ENCODE measurements at places on chromosomes 6 and 20.

DNA sequence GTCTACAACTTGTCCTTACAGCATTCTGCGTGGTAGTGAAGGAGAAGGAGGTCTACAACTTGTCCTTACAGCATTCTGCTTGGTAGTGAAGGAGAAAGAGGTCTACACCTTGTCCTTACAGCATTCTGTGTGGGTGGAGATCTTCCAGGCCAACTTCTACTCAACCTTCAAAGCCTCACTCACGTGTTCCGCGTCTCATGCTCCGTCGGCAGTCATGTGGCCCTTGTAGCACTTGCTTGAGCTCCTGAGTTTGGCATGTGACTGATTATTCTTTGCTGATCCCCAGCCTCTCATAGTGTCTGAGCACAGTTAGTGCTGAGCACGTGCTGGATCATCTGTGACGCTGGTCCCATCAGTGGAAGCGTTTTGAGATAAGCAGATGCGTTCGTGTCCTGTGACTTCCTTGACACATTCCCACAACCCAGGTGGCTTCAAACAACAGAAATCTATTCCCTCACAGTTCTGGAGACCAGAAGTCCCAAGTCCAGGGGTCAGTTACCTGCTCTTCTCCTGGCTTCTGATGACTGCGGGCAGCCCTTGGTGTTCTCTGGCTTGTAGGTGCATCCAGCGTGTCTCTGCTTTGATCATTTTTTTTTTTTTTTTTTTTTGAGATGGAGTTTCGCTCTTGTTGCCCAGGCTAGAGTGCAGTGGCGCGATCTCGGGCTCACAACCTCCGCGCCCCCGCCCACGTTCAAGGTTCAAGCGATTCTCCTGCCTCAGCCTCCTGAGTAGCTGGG lies 2.6 kb downstream of the SS18L1 start:
- no peak for DNase-seq

- DNase-seq: no peak
These were observed 48.3 kb upstream of the RNF24 start for GRCh38 chr20:4063631-4064030.

DNA sequence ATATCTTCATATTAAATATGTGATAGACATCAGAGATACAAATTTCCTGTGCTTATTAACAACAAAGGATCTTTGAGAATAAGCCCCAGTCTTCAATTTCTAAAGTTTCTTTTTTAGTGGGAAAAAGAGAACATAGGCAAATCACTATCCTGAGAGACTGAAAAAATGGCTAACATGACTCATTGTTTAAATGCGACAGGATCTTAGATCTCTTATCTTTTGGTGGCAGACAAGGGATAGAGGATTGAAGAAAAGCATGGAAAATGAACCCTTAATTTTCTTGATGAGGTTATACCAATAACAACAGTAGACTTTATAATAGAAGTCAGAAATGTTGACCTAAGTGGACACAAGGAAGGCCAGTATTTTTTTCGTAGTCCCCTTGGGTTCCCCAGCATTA lies 178.6 kb upstream of the MAP3K7 start:
- DNase-seq: no peak

DNA sequence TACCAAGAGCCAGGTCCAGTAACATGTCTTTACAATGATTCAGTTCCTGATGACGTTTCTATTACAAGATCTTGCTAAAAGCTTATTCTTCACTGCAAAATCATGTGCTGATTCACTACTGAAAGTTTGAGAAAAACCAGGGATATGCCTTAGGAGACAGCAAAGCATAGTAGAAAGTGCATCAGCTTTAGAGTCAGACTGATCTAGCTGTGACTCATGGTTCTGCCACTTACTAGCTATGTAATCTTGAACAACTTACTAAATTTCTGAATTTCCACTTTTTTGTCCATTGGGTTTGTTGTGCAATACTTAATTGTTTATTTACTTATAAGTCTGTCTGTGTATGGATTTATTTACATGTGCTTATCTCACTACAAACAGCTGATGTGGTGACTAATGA lies 198.5 kb upstream of the RSPO3 start:
- no peak for DNase-seq

DNA sequence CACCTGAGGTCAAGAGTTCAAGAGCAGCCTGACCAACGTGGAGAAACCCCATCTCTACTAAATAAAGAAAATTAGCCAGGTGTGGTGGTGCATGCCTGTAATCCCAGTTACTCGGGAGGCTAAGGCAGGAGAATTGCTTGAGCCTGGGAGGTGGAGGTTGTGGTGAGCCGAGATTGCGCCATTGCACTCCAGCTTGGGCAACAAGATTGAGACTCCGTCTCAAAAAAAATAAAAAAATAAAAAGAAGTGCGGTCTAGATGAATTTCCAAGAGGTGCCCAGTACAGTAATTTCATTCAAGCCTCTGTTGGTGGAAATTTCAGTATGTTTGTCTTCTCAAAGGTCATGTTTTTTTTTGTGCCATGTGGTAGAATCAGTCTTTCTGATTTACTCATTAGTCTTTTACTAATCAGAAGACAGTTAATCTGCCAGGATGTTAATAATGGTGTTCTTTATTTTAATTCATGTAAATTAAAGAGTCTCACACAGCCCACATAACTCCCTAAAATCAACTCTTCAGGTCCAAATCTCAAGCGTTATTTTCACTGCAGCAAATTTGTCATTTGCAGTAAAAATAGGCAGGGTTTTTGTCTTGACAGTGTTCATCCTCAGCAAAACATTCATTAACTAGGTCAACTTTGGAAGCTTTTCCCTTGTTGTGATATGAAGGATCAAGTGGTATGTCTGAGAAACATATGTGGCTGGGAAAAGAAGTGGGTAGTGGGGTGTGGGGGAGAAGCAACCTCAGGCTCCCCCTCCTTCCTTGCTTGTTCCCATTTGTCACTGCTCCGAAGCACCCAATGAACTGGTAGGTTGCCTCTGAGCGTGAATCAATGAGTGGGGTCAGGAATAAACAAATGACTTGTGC lies 13.3 kb downstream of the TP53INP2 start:
- no peak for DNase-seq

DNA sequence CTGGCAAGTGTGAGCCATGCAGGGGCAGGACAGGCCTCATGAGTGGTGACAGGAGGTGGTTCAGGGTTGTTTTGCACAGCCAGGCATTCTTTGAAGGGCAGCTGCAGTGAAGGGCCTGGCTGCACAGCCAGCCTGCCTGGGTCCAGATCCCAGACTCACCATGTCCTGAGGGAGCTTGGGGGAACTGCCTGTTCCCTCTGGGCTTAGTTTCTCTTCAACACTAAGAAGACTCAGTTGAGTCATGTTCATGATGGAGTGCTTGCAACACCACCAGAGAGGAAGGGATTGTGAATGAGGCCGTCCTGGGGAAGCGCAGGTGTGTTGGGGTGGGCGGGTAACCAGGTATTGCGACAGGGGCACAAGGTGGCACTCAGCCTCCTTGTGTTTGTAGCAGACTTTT lies 102.4 kb downstream of the CDH26 start:
- no peak for DNase-seq

DNA sequence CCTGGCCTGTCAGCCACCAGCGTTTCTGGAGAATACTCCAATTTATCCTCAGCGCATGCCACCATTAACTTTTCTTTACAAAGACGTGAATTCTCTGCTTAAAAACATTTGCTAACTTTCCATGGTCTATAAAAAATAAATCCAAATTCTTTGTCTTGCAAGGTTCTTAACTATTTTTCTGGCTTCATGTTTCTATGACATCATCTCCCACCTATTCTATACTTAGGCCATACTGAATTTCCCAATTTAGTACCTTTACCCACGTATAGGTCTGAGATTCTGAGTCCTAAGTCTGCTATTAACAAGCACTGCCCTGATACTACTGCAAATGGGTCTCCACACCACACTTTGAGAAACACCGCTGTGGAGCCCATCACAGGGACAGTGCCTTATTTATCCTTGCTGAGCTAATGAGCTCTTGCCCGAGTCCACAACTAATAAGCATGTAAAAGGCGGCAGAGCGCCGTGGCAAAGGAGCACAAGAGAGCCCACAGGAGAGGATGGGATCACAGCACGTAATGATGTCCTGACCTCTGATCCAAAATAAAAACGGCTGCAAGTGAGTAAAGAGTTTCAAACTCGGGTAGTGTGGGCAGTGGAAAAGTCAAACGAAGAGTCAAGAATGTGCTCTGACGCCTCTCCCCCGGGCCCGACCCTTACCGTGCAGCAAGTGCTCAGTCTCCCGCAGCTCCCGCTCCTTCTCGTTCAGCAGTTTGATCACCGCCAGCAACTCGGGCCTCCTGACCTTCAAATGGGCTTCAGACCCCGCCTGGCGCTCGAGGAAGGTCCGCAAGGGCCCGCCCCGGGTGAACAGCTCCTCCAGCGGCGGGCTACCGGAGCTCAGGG lies 519 bp downstream of the MTRF1L start:
- no peak for DNase-seq

DNA sequence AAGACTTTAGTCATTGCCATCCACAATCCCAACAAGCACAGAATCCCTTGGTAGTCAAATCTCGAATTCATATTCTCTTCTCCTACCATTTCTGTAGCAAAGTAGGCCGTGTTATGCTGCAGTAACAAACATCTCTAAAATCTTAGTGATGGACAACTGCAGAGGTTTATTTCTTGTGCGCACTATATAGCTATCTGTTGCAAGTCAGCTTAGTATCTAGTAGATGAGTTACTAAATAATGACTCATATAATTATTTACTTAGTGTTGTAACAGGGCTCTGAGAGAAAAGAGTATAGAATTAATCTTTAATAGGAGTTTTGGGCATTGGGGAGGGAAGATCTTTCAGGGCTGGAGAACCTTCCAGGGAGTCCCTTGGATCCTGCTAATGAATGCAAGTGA lies 73.3 kb downstream of the CAP2 start:
- DNase-seq: no peak

DNA sequence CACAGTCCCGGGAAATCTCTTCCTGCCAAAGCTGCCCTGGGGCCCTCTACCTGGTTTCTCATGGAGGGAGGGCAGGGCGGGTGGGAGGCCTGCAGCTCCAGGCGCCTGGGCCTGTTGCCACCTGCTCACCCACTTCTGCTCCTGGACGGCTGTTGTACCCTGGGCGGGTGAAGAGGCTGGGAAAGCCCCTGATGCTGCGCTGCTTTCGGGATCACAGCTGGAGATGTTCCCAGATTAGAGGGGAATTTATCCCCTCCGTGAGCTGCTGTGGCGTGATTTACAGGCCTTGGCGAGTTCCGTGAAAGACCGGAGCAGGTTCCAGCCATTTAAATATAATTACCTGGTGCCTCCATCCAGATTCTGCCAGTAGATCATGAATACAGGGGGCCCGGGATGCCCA lies 12.3 kb upstream of the VSTM2L start:
- DNase-seq: no peak

DNA sequence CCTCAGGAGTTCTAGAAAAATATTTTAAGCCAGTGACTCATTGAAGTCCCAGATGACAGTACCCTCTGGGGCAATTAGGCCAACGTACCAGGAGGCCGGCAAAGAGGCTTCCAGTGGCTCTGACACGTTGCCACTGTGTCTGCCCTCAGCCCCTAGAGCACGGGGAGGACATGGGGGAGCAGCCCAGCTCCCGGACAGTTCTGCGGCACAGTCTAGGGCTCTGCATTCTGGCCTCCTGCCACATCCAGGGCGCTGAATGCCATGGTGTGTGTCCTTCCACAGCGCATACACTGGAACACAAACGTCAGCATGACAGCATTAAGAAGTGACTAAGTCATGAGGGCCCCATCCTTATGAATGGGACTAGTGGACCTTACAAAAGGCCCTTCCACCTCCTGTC lies 156.2 kb downstream of the RNASET2 start:
- DNase-seq: no peak

GRCh38 chr20:58566981-58567380 lies 51.8 kb upstream of the APCDD1L start:
- no peak for DNase-seq

- no peak for DNase-seq
These were observed 58.2 kb upstream of the GJE1 start for GRCh38 chr6:142074516-142074915.

DNA sequence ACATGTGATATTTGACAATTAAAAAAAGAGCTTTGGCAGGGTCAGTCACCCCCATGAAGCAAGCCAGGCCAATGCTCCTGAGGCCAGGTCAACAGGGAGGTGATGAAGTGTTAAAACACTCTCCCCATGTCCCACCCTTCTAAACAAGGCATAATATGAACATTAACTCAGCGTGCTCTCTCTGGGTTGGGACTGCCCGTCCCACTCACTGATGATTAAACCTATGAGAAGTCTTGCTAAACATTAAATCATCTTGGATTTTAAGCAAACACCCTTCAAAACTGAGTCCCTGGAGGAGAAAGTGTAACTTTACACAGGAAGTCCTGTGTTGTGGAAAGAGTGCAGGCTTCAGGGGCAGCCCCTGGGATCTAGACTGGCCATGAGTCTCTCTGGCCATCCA lies 558.5 kb downstream of the CD83 start:
- DNase-seq: no peak

DNA sequence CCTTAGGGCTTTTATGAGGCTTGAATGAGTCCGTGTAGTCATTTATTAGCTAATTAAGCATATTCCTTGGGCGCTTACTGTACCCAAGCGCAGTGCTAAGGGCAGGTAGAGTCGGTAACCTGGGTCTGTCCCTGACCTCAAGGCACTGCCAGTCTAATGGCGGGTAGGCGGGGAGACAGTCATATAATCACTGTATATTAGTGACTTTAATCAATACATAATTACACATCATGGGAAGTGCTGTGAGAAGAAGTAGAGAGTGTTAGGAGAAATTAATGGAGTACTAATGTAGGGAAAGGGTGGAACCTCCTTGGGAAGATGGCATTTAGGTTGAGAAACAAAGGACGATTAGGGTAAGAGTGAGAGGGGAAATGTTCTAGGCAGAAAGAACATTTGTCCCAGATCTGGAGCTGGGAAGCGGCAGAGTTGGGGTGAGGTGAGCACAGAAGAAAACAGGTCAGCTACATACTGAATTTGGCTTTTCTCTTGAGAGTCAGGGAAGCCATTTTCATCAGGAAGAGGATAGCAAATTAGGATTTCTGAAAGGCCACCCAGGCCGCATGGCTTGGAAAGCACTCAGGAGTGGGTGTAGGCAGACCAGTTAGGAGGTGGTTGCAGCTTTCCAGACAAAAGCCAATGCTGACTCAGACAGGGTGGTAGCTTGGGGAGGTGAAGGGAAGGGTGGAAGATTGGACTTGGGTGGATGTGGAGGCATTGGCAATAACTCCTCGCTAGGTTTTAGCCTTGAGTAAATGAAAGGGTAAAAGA lies 954 bp upstream of the BLCAP start:
- no peak for DNase-seq

DNA sequence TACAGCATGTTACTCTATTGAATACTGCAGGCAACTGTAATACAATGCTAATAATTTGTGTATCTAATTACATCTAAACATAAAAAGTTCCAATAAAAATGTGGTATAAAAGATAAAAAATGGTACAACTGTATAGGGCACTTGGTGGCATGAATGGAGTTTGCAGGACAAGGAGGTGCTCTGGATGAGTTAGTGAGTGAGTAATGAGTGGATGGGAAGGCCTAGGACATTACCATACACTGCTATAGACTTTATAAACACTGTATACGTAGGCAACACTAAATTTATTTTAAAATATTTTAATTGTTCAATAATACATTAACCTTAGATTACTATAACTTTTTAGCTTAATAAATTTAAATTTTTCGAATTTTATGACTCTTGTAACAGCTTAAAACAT lies 579.6 kb upstream of the MAN1A1 start:
- DNase-seq: no peak

Measured in stimulated activated CD8-positive, alpha-beta memory T cell treated with anti-CD3 and anti-CD28 coated beads, Interleukin-15, amount 100 ng/mL, for 1 hour (primary cell).